T-helper 17 cell (primary cell): ENCODE measurements at places on chromosomes 5 and 9.

- no peak for DNase-seq
These were observed 588 bp upstream of the ZBED3 start for GRCh38 chr5:77087484-77088261.

DNA sequence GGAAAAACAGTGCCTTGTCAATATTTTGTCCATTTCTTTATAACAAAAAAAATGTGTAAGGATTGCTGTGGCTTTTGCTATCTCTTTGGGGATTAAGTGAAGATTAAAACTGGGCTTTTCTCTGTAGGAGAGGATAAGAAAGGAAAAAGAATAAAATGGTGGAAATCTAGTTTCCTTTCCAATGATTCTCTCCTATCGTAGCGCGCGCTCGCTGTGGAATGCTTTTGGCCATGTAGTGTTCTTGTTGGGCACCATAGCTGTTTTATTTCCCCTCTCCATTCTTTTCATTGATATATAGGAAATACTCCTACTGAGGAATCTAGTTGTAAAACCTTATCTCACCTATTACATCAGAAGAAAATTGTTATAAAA is 1.5 kb downstream of the STXBP1 start:
- no peak for DNase-seq

- no peak for DNase-seq
These were observed 384.8 kb upstream of the MEF2C start for GRCh38 chr5:89267788-89268187.

- DNase-seq: no peak
These were observed 414.6 kb downstream of the BNC2 start for GRCh38 chr9:16455842-16456241.

DNA sequence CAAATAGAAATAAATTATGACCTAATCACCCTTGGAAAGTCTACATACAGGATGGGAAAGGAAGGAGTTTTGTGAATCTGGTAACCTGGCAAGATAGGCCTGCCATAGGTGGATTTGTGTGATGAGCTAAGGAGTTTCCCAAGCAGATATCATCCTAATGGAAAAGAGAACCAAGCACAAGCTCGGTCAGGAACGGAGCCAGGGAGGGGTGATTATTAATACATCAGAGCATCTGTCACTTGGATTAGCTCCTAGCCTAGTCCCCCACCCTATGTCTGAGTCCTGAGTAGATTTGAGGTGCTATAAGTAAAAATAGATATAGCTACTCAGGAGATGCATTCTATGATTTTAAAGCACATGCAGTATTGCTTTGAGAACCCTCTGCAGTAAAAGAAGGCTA is 57.3 kb upstream of the SMARCA2 start:
- no peak for DNase-seq

- no peak for DNase-seq
These were observed 28.1 kb downstream of the TMOD1 start for GRCh38 chr9:97529363-97530076.

GRCh38 chr9:111197256-111197655 is 132.8 kb downstream of the OR2K2 start:
- no peak for DNase-seq

DNA sequence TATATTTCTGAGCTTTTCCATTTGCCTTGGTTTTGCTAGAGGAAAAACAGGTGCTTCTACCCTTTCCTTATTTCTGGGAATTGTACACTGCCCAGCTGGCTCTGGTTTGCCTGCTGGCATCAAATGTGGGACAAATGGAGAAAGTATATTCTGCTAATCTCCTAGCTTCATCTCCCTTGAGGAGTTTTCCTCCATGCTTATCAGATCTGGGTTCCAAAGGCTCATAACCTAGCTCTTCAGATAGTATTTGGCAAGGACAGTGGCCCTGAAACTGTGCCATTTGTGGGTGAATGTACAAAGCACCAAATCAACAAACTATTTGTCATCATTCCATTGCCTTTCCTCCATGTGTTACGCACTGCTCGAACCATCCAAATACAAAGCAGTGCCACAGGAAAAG is 16.2 kb downstream of the PRLR start:
- no peak for DNase-seq

GRCh38 chr9:109504689-109505088 is 6.6 kb upstream of the PTPN3 start:
- no peak for DNase-seq

GRCh38 chr5:145778144-145778900 is 56.8 kb downstream of the PRELID2 start:
- no peak for DNase-seq

- DNase-seq: no peak
These were observed 1313.5 kb upstream of the WWC1 start for GRCh38 chr5:166977911-166978422.

- DNase-seq: no peak
These were observed 7.4 kb downstream of the CPEB4 start for GRCh38 chr5:173895401-173896165.

GRCh38 chr5:133921979-133922378 is 46.4 kb downstream of the C5orf15 start:
- DNase-seq: no peak

DNA sequence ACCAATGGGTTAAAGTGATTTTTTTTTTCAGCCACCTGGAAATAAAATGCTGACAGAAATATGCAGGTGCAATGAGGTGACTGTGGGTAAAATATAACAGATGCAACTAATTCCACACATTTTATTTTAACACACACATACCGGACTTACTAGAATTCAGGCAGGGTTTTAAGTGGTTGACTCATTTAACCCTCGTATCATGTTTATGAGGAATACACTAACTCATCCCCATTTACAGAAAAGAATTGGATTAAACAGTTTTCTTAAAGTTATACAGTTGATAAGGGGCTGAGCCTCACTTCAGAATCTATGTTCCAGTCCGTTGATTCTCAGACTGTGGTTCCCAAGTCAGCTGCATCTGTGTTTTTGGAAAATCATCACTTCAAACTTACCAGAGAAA is 207.5 kb downstream of the CHSY3 start:
- DNase-seq: no peak

- DNase-seq: no peak
These were observed 21.4 kb upstream of the PHF19 start for GRCh38 chr9:120898396-120898795.

DNA sequence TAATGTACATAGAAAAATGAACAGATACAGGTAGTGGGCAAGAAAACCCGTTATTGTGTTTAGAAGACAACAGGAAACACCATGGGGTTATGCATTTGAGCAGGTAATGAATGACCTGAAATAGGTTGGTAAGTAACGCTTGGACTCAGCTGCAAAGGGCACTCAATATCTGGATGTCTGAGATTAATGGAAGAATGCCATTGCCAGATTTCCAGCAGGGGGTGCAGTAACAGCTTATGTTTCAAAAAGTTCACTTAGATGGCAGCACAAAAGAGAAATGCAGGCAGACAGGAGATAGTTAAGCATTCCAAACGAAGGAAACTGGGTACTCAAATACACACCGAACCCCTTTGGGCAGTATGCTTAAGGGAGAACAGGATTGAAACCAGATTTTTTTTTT is 285.5 kb upstream of the VLDLR start:
- DNase-seq: no peak

- DNase-seq: no peak
These were observed 173.3 kb downstream of the TRIO start for GRCh38 chr5:14316471-14316870.

- DNase-seq: no peak
These were observed 86.1 kb downstream of the DEPDC1B start for GRCh38 chr5:60613826-60614225.

DNA sequence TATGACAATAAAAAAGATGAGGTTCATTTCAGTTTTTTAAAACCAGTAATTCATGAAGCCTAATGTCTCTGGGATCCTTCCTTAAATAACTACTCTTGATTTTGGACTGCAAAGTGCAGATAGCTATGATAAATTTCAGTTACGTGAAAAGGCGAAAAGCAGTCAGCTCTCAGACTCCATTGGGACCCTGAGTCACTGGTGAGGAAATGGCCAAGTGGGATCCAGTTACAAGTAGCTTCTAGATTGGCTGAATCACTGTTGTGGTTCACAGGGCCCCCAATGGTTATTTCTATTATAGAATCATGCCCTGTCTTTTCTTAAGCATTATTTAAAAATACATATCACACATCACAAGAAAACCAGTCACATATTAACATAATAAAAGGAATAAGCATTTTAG is 31.1 kb upstream of the PPP3R2 start:
- no peak for DNase-seq

DNA sequence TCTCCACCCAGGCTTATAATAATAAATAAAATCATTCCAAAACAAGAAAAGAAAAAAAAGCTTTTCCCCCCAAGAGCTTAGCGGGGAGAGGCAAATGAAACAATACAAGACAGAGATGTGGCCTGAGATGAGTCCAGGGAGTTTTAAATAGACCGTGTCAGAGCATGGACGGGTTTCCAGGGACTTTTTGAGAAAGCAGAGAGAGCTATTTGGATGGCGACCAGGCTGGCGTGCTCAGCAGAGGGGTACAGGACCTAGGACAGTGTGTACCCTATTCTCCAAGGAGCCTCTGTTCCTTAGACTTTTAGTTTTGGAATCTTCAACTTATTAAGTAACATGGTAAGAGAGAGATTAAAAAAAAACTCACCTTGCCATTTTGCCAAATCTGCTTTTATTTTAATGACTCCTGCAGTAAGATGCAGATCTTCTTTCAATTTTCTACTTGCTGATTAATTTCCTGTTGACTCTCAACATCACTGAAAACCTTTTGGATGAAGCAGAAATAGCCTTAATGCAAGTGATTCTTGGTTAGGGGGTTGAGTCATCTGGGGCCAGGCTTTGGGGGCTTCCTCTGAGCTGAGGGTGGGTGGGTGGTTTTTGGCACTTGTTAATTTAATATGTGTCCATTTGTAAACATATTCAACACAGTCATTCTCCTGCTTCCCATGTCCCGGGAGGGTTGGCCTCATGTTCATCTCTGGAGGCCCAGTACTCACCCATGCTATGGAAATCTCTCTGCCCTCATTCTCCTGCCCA is 49.6 kb upstream of the OSMR start:
- DNase-seq: no peak

DNA sequence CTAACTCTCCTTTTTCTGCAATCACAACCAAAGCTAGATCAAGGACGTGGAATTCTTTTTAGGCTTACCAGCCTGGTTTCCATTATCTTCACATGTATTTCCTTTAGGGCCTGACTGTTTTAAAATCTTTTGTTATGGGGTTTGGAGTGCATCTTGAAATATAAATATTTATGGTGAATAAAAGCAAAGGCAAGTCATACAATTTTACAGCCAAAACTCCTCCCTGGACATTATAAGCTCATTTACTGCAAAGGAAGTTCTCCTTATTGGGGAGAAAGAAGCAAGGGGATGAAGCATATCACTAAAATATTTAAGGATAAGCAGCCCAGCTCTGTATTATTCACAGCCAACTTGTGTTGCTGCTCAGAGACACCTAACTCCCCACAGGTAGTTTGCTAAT is 132.2 kb upstream of the TARS1 start:
- no peak for DNase-seq

GRCh38 chr5:80442742-80443141 is 34.9 kb downstream of the ZFYVE16 start:
- DNase-seq: no peak

DNA sequence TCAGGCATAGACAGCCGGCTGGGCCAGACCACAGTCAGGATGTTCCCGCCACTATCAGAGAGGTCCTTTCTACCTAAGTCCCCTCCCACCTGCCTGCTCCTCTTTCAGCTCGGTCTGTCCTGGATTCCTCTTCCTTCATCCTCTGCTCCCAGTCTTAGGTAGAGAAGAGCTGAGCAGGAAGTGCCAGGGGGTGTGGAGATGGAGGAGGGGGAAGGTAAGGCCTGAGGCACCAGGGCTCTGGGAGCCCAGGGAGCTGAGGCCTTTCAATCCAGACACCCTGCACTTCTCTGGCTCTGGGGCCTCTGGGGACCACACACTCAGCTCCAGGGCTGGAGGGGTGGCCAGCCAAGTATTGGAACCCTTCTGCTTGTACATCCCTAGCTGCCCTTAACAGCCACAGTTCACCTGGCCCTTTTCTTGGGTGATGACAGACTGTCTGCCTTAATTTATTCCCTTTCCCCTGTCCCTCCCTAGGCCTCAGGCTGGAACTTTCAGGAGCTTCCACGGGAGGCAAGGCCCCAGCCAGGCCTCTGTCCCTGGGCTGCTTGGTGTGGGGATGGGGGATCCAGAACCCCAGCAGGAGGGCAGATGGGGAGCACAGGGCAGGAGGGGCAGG is 15.6 kb downstream of the IRF1 start:
- DNase-seq: peak; percentile 21

GRCh38 chr9:121529237-121529987 is 29.8 kb upstream of the GGTA1 start:
- no peak for DNase-seq

DNA sequence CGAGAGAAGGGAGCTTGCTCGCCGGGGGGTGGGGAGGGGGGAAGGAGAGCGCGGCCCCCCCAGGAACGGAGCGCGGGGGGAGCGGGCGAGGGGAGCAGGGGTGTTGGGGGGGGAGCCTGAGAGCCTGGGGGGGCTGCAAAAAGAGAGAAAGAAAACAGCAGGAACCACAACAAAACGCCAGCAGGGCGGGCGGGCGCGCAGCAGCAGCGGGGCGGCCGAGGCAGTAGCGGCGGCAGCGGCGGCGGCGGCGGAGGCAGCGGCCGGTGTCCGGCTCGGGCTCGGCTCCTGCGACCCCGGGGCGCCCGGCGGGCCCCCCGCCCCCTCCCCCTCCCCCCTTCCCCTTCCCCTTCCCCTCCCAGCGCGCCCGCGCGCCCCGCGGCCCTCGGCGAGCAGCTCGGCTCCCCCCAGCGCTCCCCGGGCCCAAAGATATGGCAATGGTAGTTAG is 1.6 kb downstream of the NR2F1 start:
- no peak for DNase-seq

GRCh38 chr9:5186416-5187169 is 1.2 kb upstream of the INSL6 start:
- peak; percentile 25 for DNase-seq

DNA sequence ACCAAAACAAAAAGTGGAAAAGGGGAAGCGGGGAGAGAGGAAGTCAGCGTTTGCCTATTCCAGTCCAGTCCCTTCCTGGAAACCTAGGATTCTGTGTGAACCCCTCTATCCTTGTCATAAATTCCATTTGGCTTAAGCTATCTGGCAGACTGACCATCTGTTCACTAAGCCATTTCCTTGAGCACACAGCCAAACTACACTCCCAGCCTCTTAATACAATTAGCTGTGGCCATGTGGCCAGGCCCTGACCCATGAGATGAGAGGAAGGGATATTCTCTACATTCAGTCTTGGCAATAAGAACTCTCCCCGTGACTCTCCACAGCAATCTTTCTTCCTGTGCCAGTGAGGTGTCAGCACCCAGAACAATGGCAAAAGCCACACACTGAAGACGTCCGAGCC is 424.8 kb downstream of the TLE1 start:
- no peak for DNase-seq
